ENCODE measurements at places on chromosomes 12 and 14.

GRCh38 chr14:83331513-83331912 is 1797.9 kb upstream of the SEL1L start:
- no peak for DNase-seq

DNA sequence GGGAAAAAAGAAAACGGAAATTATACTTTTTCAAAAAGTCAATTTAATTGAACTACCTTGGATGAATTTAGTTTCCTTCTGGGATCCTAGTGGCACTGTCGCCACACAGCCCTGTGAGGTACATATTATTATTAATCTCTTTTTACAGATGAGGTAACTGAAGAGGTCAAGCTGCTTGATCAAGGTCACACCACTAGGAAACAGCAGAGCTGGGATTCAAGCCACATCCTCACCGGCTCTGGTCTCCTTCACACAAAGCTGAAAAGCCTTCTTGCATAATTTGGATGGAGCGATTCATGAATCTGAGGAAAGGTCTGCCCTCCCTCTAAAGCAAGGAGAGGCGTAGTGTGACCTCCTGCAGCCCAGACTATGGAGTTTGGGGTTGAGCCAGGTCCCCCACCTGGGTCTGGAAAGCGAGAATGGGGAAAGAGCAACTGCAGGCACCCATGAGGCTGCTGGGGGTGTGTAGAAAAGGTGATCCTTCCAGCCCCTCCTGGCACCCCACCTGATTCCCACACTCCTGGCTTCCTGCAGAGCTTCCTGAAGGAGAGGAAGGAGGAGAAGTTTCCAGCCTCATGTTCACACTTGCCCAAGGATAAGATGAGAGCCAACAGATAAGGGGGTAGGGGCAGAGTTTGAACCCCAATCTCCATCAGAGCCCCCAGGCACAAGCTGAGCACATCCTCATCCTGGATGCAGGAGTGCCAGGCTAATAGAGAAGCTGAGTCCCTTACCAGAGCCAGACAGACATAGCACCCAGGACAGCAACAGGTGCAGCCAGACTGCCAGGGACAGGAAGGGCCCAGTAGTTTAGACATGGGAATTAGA is 3.9 kb upstream of the KRT79 start:
- no peak for DNase-seq

- no peak for DNase-seq
Observed at GRCh38 chr12:82954572-82954971, 267.9 kb downstream of the TMTC2 start.

DNA sequence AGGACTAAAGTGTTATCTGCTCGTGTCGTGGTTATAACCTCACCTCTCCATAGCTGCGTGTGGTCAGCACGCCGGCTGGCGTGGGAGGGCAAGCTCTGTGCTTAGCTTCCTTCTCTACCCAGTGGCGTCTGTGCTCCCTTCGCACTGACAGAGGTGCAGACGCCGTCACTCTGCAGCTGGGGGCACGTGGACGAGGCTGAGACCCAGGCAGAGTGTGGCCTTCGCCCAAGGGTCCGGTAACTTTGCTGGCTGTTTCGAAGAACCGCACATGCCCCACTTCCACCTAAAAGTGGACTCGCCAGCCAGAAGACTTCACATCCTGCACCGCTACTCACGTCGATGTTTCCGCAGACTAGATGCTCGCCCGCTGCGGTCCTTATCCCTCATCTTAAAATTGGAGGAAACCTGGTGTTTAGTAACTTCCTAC is 35.9 kb upstream of the DYNC1H1 start:
- DNase-seq: no peak

GRCh38 chr12:128133321-128134073 is 133.5 kb upstream of the TMEM132C start:
- no peak for DNase-seq

GRCh38 chr12:49703647-49704137 is 3.5 kb downstream of the FMNL3 start:
- no peak for DNase-seq

DNA sequence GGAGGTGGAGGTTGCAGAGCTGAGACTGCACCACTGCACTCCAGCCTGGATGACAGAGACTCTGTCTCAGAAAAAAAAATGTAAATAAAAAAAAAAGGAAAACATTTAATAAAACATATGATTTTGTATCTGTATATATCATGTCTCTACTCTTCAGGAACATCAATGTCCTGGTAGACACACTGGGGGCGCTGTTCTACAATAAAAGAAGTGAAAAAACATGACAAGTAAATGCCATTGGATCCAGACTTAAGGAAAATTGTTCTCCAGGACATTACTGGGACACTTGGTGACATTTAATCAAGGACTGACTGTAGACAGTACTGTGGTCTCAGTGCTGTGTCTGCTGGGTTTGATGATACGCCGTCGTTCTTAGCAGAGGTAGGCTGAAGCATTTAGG is 15.5 kb upstream of the KLC1 start:
- DNase-seq: no peak
